ENCODE measurements at places on chromosomes 3 and 15.

DNA sequence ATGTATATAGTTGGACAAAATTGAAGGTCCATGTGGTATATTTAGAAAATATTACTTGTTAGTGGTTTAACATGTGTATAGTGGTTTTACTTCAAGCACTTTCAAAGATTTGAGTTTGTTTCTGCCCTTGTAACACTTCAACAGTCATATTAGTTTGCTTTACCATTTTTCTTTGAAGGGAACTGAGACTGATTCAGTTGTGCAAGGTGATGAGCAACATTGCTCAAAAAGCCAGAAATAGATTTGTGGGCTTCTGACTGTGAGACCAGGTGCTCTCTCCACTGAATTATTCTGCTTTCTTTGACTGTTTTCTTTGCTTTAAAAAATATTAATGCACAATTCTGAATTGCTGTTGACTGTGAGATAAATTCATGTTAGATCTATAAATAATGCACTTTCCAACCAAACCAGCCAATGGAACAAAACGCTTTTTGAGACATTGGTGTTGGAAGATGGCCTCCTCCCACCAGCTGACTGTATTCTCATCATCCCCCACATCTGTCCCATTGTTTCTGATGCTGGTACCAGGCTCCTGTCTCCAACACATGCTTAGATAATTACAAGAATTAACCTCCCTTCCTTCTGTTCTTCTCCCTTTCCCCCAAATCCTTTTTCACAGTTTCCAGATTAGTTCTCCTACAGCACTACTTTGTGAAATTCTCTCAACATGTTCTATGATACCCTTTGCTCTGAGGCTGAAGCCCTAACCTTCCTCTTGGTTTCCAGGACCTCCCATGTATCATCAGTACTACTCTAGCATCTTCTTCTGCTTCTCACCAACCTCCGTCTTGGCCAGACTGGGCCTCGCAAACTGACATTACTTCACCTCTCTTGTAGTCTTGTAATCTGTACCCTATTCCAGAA lies 27.9 kb downstream of the PLCL2 start:
- no peak for DNase-seq

GRCh38 chr3:182331341-182331740 lies 462.0 kb upstream of the ATP11B start:
- no peak for DNase-seq

- DNase-seq, result no peak
These were observed 440.2 kb downstream of the LPP start for GRCh38 chr3:188594139-188594538.

- DNase-seq, result peak; percentile 22
These were observed 41.9 kb downstream of the MEIS2 start for GRCh38 chr15:37058316-37058985.

DNA sequence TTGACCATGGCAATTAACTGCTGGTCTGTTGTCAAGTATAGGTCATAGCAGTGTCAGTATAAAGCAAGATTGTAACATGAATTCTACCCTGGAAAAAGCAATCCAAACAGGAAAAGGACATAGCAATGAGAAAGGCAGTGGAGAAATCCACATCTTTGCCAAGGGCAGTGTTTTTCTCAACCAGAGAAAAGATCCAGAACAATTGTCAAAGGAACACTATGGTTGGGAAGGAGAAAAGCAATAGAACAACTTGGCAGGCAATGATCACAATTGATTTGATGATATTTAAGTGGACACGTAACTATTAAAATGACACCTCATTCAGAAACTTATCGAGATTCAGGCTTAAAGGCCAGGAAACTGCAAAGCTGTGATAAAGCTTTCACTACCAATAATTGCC lies 271.1 kb downstream of the DIPK2A start:
- DNase-seq, result no peak

- DNase-seq, result no peak
These were observed 123.4 kb upstream of the MEF2A start for GRCh38 chr15:99442252-99442897.

GRCh38 chr3:99678023-99678422 lies 39.6 kb downstream of the COL8A1 start:
- no peak for DNase-seq

GRCh38 chr15:93110502-93111040 lies 21.6 kb upstream of the RGMA start:
- DNase-seq, result no peak

DNA sequence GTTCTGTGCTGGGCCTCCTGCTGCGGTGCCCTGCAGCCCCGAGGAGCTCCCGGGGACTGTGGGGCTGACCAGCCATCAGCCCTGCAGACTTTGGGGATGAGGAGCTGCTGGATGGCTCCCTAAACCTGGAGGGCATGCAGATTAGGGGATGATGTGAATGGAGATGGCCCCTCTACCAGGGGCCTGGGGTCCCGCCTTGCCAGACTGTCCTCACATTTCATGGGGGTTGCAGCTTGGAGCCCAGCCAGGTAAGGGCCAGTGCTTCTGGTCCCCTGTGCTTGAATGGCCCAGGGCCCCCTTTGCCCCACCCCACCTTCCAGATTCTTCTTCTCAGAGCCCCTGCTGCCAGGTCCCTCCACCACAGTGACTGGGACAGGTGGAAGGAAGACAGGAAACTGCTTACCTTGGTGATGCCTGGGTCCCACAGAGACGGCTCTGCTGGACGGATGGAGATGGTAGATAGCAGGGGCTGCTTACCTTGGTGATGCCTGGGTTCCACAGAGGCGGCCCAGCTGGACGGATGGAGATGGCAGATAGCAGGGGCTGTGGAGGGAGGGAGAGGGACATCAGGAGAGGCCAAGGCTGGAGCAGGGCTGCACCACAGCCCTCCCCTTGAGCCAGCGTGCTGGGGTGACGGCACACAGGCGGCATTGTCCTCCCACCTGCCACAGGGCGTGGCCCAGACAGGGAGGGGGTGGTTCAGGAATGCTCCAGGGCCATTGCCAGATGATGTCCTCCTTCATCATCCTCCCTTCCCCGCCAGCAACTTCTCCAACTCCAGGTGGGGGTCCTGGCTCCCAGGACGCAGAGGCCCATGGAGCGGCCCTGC lies at the start of gene SPTBN5:
Gene SPTBN5, minus strand, starts transcription at position 632 of the 829 bp plus-strand sequence. Its CDS starts 556 bp downstream, at position 76.
- no peak for DNase-seq

DNA sequence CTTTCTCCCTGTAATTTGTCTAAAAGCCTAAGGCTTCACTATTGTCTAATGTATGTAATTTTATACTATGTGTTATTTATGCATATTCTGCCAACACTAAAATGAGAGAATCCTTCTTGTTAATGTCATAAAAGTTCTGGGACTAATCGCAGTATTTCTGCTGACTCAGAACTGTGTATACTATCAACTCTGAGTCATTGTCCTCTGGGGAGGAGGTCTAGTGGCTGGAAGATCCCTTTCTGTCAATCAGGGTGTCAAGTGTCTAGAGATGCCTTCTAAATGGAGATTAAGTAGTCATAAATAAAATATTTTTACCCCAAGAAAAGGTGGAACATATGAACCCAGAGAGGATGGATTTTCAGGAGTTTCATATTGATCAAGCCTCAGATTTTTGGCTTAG lies 473.4 kb downstream of the AGBL1 start:
- DNase-seq, result no peak

GRCh38 chr3:71528816-71529215 lies 54.7 kb downstream of the FOXP1 start:
- no peak for DNase-seq

- no peak for DNase-seq
These were observed 578.7 kb downstream of the SQOR start for GRCh38 chr15:46213551-46213950.

DNA sequence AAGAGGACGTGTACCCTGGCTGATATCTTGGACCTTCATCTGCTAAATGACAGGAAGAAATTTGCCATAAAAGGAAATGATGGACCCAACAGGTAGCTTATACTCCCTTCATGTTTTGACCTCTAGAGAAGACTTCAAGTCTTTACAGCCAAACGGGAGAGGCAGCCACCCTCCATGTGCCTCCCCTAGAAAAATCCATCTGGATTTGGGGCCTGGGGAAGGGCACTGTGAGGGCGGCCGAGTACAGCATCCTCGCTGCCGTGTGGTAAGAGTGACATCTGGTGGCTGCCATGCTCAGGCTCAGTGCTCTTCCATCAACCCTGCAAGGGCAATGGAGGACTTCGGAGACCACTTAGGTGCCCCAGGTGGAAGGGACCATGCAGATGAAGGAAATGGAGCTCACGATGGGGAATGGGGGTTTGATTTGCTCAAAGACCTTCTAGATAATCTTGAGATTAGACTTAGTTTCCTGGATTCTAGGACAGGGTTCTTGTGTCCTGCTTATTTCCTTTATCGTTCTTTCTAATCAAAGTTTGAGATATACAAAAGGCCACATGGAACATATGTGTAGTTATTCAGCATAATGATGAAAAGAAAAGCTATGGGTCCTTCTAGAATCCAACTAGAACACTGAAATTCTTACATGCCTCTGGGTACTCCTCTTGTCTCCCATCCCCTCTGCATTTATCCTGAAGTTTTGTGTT lies 44.4 kb downstream of the AQP9 start:
- DNase-seq, result peak; percentile 63

GRCh38 chr15:34039790-34040113 lies 748 bp upstream of the AVEN start:
- no peak for DNase-seq

DNA sequence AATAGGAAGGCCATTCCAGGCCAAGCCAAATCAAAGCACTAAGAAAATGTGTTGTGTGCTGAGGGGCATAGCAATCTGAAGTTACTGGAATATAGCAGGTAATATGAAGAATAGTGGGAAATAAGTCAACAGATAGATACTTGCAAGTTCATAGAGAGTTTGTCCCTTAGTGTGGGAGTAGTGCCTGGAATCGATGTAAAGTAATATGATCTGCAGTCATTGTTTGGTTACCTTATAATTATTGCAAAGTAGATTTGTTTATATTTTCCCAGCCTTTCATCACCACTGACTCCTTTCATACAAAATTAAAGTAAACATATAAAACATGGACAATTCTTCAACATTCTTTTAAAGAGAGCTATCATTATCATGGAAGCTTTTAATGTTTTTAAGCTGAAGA lies 420.9 kb upstream of the NECTIN3 start:
- no peak for DNase-seq

GRCh38 chr3:152301745-152302181 lies 33.0 kb downstream of the MBNL1 start:
- DNase-seq, result no peak

DNA sequence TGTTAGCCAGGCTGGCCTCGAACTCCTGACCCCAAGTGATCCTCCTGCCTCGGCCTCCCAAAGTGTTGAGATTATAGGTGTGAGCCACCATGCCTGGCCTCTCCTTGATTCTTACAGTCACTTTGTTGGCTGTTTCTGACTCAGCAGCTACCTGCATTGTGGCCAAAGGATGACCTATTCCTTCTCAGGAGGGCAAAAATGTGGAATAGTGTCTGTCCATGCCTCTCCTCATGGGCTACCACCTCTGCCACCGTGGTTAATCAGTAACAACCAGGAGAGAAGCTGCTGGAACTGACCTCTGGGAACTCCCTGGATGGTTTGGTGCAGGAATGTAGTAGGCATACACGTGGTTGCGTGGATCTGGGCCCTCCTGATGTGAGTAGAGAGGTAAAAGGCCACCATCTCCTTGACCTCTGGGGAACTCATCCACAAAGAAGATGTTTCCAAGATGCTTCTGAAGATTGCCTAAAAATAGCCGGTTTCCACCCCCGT lies 63.3 kb downstream of the FLNB start:
- no peak for DNase-seq

DNA sequence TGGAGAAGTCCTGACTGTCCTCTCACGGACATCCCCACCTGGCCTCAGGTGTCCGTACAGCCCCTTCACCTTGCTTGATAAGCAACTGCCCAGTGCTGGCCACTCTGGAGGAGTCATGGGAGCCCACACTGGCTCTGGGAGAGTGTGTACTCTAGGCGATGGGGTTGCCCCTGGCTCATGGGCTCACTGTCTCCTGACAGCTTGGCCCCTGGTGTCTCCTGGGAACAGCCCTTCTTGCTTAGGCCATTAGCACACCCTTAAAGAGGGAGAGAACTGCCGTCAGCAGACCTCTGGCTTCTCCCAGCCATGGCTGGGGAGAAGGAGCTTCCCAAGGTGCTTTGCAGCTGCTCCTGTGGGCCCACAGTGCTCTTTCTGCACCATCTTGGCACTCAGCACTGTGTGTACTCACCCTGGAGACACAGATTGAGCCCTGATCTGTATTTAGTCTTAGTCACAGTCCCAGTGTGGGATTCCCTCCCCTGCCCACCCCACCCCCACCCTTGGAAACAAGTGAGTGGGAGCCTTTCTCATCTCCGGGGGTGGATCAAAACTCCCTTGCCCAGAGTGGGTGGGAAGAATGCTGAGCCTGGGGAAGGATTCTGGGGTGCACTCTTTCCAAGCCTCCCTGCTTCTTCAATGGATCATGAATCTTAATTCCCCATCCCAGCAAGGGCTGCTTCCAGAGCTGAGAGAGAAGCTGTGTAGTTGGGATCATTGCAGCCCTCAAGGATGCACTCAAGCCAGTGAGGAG lies 83.5 kb upstream of the ADPGK start:
- DNase-seq, result peak; percentile 9

DNA sequence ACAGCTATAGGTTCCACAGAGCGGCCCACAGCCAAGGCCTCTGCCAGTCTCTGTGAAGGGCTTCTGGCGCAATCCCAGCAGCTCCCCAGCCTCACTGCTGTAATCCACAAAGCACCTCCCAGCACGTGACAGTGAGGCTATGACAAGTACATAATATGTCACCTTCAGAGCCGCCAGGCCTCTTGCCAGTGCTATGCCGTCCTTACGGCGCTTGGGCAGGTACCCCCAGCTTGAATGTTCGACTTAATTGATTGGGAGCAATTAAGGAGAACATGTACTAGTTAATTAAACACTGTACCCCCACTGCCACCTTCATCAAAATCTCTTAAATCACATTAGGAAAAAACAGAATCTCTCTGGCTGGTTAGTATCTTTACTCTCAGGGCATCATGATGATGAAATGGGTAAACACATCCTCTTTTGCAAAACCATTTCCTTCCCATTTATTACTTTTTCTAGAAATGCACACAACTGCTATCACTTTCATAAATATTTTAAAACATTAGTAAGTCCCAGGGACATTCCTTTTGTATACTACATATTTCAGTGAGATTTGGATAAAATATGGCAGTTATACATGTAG lies 169.9 kb downstream of the XXYLT1 start:
- DNase-seq, result no peak

GRCh38 chr15:100895721-100896120 lies 16.1 kb downstream of the ALDH1A3 start:
- no peak for DNase-seq

GRCh38 chr15:59644756-59645155 lies 12.6 kb downstream of the GTF2A2 start:
- no peak for DNase-seq

DNA sequence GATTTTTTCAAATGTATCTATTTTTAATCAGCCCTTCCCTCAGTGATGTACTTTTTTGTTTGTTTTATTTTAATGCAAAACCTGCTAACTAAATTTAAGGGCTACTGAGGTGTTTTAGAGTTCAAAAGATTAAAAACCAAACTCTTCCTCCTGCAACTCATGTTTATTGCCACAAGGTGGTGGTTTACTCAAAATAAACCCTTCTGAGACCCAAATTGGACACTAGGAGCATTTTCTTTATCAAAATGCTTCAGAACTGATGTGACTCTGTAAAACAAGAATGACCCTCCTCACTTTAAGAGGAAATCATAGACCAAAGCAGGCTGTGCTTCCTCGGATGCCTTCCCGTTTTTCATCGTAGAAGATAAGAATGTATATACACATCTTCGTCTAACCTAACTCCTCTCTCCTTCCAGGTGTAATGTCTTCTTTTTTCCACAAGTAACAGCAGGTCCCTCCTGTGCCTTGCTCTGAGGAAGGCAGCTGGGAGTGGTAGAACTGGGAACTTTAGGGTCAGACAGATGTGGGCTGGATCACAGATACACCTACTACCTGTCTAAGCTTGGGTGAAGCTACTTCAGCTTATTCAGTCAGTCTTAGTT lies 2.9 kb upstream of the NME9 start:
- DNase-seq, result no peak

- no peak for DNase-seq
These were observed 93.7 kb downstream of the ZNF280D start for GRCh38 chr15:56639631-56640030.

All from HAP-1 (cell line).